ENCODE measurements at places on chromosomes 12 and 14.
A peak's percentile ranks its signal among the peaks of the same experiment; 100 is the strongest.

DNA sequence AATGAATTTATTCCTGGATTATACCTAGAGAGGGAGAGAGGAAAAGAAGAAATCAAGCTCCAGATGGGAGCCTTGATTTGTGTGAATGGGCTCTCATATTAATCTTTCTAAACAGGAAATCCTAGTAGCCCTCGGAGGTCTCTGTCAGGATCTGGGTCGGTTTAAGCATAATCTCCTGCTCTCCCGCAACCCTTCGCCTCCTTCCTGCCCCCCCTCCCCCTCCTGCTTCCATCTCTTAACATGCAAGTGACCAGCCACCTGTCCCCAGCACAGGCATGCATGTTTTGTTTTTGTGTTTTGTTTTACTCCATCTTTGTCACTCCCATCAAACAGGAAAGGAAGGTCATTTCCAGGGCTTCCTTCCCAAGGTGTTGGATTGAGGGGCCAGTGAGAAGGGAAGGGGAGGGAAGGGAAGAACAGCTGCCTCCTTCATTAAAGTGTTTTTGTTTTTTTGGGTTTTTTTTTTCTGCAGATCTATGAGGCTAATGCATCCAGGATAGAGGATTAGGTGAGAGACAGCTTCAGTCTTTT, 4.8 kb upstream of the KCNA5 start:
- DNase-seq: no peak

GRCh38 chr12:52213564-52214420, 19.3 kb upstream of the KRT7 start:
- peak; percentile 95 for DNase-seq

DNA sequence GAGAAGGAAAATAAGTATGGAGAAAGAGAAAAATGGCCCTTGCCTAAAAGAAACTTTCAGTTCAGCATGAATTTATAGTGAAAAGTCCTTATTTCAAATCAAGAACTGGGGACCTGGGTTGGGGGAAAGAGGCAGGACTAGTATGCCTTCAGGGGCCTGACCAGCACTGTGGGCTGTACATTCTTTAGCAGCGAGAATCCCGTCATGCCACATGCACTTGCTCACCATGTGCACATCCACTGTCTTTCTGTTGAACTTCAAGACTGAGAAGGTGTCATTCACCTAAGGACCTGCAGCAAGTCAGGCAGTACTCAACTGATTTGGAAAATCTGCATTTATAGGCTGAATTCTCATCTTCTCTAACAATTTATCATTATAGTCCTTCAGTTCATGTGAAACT, 50.2 kb downstream of the RAB35 start:
- no peak for DNase-seq

- no peak for DNase-seq
Observed at GRCh38 chr14:24426150-24426911, 3.1 kb downstream of the CBLN3 start.

DNA sequence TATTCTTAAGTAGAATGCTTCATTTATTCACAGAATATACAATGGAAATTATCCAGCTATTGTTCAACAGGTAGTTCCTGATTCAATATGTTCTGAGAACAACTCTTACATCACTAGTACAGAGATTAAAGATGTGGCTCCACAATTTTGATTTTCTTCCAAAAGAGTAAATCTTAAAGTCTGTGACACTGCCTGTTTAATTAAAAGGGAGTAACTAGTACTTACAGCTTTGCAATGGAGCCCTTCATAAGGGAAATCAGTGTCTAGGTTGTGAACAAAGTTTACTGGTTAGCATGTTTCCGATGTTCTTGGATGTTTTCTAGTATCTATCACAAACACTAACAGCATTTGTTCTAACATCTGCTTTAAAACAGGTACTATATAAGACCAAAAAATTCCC, 30.8 kb downstream of the MIA2 start:
- no peak for DNase-seq

DNA sequence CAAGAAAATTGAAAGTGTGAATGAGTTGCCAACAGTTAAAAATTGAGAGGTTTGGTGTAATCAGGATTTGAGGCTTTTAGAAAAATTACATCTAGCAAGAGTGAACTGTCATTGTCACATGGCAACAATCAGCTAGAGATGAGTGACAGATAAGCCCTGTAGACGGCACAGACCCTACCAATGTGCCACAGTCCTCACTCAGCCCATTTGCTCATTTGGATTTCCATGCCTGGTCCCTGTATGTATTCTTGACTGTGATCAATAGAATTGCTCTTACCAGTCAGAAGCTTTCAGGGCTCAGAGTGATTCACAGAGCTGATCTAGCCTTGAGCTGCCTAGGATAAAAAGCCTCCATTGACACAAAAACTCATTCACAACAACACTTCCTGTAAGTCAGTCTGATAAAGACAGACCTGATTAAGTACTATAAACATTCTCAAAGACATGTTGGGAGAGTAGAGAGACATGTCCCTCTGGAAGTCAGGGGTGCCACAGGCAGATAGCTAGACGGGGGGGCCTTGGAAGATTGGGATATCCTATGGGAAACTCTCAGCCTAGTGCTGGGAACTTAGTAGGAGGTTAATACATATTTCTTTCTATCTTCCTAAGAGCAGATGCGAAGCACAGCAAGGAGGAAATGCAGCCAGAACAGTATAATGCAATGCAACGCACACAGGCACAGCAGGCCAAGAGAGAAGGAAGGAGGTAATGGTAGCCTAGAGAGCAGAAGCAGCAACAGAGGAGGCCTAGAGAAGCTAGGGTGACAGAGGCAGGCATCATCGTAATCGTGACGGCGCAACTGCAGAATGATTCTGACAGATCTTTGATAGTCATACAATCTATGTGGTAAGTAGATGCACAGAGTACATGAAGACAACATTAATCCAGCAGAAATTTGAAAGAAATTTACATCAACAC, 2.0 kb upstream of the PELI2 start:
- DNase-seq: no peak

DNA sequence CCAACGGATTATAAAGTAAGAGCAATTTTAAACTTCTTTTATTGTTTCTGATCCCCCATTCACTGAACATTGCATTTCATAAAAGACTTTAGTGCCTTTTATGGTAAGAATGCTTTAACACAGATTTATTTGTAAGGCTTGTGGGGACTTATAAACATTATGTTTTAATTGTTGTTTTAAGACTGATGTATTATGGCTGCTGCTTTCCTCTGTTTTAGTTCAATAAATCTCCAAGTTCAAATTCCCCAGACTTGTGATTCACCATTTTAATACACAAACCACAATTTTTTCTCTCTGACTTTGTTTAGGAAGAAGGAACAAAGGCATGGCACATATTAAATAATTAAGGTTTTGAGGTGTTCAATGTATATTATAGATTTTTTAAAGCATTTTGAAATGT, 753.3 kb downstream of the SLC6A15 start:
- no peak for DNase-seq

GRCh38 chr14:61321385-61322010, at the start of gene PRKCH:
Gene PRKCH (plus strand): TSS chr14:61321579. CDS start chr14:61322102, 523 bp downstream.
- DNase-seq: peak; percentile 34

- DNase-seq: no peak
Observed at GRCh38 chr12:41419131-41419893, 231.2 kb downstream of the PDZRN4 start.

DNA sequence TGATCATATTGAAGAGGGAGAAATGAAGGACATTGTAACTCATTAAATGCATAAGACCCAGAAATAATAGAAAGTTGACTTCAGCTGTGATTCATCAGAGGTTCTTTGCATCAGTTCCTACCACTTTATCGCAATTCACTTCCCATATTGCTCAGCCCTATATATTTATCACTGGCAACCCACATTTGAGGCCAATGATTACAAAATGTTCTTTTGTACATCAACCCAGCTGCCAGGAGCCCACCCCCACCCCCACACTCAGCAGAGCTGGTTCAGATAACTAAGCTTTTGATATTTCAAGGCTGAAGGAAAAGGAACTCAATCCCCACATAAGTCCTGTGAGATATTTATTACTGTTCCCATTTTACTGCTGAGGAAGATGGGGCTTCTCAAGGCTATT, 51.2 kb upstream of the TMPO start:
- no peak for DNase-seq

DNA sequence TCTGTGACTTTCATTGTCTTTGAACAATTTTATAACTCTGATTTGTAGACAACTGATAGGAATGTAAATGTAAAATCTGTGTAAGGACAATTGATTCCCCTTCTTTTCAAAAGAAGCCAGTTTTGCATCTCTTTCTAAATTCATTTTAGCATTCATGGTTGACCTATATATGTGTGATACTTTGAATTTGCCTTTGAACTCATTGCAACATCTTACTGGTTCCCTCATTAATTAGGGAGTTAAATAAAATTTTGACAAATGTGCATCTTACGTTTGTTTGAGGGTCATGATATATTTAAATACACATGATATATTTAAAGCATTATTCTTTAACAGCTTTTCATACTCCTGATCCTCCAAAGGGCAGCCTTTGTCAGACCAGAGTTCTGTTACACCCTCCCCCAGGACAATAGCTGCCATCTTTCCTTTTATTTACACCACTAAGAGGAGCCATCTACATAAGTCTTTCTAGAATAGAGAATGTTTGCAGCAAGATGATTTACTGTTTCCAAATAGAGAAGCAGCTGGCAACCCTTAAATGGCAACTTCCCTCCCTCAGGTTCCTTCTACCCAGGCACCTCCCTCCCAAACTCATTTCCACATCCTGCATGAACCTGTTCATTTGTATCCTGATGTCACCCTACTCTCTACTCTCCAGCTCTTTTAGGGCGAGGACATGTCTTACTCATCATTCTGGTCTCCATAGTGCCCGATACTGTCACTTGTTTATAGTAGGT, 40.2 kb upstream of the APPL2 start:
- no peak for DNase-seq

GRCh38 chr12:67698672-67699581, 50.4 kb downstream of the DYRK2 start:
- peak; percentile 91 for DNase-seq

DNA sequence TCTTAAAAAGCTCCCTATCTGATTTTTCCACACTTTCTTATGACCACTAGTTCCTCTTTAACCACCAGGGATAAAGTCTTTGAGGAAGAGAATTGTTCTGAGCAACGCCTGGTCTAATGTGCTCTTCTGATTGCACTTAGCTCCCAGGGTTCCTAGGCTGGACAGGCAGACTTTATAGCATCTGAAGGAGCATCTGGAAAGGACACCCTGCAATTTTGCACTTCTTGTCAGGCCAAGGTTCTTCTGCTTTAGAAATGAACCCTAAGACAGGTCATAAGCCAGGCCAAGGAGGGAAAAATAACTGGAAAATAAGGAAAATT, 126.3 kb downstream of the KTN1 start:
- no peak for DNase-seq

- no peak for DNase-seq
Observed at GRCh38 chr12:100840748-100841147, 46.2 kb downstream of the ANO4 start.

GRCh38 chr12:56046027-56046780, 4.5 kb downstream of the RPS26 start:
- no peak for DNase-seq

DNA sequence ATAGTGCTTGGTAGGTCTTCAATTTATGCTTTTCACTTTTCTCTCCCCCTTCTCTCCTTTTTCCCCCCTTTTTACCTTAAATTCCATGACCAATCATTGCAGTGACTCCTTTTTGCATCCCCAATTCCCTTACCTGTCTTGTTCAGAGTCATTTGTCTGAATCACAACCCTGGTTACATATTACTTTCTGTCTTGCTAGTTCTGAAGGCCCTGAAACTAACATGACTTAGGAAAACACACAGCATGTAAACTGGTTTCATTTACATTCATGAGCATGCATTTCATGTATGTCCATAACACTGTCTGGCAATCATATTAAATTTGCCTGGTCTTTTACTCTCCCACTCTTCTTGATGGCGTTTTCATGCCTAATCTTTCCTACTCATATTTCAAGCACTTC, 20.3 kb upstream of the FOXG1 start:
- DNase-seq: no peak

DNA sequence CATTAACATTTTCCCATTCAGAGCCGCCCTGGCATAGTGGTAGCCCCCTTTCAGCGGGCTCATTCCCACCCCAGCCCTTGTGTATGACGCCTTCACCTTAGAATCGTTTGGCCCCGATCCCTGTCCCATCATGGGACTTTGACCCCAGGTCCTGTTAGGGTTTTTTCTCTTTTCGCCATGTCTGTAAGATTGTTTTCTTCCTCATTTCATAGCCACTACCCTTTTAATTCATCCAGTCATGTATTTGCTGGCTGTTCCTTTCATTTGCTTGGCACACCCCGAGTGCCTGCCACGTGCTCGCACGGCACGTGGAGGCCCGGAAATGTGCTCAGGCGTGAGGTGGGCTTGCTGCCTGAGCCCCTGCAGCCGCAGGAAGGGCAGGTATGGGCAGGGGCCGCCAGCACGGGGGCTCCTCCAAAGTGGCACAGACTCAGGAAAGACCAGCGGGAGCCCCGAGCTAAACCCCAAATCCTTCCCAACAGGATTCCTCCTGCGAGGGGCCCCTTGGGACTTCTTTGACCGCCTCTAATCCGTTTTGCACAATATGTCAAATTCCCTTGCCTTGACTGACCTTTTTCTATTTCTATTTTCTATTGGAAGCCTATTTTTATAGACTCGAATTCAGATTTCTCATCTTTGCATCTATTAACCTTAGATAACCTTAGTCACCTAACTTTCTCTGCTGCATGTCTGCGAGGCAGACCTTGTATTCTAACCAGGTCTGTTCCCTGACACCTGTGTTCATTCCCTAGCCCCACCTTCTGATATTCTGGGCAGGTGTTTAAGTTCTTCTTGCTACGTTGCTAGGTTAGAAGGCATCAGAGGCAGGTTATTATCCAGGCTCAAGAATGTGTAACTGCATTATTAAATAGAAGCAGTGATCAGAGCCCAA, 114.8 kb downstream of the EML1 start:
- no peak for DNase-seq

- DNase-seq: no peak
Observed at GRCh38 chr12:89091293-89091841, 260.9 kb downstream of the DUSP6 start.

DNA sequence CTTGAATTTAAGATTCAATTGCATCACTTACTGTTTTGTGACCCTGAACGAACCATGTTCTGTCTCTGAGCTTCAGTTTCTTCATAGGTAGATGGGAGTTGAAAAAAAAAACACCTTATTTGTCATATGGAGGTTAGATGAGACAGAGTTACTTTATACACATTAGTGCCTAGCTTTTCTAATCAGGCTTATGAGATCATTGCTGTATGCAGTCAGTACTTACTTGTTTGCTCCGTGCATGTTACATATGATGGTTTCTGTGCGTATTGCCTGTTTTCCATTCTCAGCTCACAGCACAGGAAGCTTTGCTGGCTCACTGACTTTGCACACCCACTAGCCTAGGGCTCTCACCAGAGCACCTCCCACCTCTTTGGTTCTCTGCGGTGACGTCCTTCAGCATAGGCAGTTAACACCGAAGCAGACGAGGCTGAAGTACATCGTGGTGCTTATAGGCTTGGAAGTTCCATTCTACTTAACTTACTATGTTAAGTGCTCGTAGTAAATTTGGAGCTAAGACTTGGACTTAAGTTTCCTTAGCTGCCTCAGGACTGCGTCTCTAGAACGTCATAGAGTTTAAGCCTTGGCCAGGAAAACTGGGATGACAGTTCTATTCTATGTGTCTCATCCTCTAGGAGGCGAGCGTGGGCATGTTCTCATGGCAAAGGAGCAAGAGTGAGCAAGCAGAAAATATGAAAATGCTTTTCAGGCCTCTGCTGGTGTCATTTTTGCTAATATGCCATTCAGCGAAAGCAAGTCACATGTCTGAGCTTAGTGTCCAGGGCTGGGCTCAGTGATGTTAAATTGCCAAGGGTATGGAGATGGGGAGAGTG, 57.3 kb downstream of the NRXN3 start:
- DNase-seq: no peak

- DNase-seq: peak; percentile 8
Observed at GRCh38 chr14:48792376-48793024, 793.7 kb downstream of the RPS29 start.

Data from RPMI8226 (cell line).